ENCODE measurements at places on chromosomes 7 and 10.

- DNase-seq = peak; percentile 13
Measured at GRCh38 chr10:63431962-63432797, 33.6 kb downstream of the JMJD1C start.

DNA sequence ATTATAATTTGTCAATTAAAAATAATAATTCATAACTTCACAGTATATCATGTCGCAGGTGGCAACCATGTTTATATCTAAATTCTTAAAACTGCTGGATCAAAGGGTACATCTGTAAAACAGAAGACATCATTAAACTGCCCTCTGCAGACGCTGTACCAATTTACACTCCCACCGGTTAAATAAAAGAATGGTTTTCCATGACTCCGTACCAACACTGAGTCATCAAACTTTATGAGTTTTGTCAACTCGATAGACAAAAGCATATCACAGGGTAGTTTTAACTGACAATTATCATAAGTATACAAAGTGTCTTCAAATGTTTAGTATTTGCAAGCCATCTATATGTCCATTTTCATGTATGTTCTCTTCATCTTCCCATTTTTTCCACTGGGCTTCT, 5.7 kb upstream of the GSTK1 start:
- DNase-seq = no peak

DNA sequence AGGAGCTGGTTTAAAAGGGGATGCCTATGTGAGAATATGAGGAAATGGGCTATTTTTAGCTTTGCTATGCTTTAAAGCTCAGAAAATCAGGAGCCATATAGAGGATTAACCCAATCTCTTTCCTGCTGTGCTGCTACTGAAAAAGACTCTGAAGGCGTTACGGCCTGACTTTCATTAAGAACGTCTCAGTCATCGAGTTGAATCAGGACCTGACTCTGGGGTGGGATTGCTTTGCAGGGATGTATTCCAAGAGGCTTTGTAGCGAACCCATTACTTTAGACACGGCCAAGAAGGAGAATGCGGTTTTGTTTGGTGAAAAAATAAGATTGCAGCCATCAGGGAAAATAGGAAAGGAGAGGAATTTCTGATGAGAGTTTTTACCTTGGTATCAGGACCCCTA, 426.9 kb downstream of the CCSER2 start:
- DNase-seq = no peak

DNA sequence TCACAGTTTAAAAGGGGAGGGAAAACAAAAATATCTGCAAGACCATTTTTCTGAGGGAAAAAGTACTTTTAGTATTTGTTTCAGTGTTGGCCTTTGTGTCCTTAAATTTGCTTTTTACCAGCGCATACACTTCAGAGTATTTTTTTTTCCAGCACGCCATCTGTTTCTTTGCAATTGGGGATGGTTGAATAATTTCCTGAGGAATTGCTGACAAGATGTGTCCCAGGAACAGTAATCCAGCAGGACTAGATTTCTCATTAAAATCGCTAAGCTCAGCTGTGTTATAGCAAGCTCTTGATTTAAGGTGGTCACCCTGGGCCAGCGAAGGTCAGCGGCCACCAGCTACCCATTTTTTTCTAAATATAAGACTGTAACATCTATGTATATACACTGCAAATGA, 156.9 kb upstream of the RHOBTB1 start:
- DNase-seq = no peak

DNA sequence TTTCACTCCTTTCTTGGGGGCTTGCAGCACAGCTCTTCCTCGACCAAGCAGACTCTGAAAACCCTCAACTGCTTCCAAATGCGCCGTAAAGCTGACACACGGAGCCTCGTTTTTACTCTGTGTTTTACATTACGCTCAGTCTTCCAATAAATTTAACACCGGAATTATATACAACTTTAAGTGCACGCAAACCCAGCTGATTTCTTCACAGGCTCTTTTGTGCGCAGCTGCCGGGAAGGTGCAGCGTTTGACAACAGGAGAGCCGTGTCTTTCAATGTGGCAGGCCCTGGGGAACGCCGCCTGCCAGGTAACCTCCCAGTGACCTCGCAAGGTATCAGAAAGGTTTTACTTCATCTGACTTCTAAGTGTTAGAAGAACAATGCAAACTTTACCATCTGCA, 35.0 kb downstream of the GFRA1 start:
- DNase-seq = no peak

- no peak for DNase-seq
Measured at GRCh38 chr7:124532166-124532565, 233.4 kb downstream of the GPR37 start.

DNA sequence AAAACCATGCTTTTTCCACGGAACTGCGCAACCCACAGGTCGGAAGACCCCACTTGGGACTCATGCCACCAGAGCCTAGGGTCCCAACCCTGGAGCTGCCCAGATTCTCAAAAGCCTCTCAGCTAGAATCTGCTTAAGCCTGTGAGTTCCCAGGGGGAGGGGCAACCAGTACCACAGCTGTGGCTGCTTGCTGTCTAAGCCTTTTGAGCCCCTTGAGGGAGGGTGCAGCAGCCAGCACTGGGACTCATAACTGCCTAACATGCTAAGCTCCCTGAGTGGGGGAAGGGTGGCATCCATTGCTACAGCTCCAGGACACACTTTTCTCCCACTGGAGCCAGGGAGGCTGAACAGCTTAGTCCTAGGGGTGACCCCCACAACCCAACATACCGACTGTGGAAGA, 485.6 kb upstream of the GRM3 start:
- DNase-seq = no peak

GRCh38 chr7:142910481-142910880, 23.1 kb downstream of the TRPV5 start:
- DNase-seq = no peak

- DNase-seq = no peak
Measured at GRCh38 chr7:128422037-128422436, 12.3 kb upstream of the IMPDH1 start.

DNA sequence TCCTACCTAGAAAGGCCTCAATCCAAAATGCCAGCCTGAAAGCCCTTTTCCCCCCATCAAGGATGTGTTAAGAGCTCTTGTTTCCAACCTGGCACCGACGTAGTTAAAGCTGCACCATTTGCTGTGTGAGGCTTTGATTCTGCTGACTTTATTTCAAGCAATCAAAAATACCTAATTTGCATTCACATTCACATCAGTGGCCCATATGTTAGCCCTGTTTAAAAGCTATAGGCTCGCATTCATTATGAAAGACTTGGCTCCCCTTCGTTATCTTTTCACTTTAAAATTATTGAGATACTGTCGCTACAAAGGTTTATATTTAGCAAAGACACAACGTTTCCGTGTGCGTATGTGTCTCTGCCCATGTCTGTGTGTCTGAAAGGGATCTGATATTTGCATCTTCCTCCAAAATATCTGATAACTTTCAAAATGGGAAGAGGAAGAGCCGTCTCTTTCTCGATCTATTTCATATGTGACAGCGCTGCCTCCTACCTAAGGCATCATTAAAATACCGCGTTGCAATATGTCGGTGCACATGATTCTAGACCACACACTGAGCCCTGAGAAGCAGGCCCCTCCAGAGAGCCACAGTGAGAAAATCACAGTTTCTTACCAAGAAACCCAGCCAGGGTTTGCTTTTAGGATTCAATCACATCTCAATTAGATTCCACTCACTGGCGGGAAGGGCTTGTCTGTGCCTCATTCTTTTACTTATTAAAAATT, 57.1 kb upstream of the ITPRID1 start:
- DNase-seq = no peak

GRCh38 chr7:140679186-140679585, 6.4 kb downstream of the ADCK2 start:
- DNase-seq = no peak

GRCh38 chr7:120052884-120053382, 220.0 kb upstream of the KCND2 start:
- no peak for DNase-seq

- DNase-seq = no peak
Measured at GRCh38 chr7:120874016-120874415, 16.1 kb upstream of the TSPAN12 start.

DNA sequence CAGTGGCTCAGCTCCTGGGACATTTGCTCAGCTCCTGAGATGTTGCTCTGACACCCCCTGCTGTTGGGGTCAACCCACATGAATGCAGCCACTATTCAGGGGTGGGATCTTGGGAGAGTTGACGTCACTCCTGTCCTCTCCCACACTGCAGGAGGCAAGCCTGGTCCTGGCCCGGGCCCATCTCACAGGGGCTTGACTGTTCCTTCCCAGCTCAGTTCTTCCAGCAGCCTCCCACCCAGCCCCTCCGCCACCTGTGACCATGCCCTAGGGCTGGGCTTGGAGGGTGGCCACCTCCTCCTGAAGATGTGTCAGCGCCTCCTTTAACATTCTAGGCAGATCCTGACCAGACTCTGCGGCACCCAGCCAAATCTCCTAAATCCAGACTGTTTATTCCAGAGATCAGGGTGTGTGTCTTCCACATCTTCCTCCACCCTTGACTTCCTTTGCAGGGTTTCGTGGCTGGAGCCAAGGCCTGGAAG, 19.1 kb upstream of the OPALIN start:
- DNase-seq = no peak

GRCh38 chr7:155738652-155739537, 73.4 kb downstream of the SHH start:
- DNase-seq = peak; percentile 85

DNA sequence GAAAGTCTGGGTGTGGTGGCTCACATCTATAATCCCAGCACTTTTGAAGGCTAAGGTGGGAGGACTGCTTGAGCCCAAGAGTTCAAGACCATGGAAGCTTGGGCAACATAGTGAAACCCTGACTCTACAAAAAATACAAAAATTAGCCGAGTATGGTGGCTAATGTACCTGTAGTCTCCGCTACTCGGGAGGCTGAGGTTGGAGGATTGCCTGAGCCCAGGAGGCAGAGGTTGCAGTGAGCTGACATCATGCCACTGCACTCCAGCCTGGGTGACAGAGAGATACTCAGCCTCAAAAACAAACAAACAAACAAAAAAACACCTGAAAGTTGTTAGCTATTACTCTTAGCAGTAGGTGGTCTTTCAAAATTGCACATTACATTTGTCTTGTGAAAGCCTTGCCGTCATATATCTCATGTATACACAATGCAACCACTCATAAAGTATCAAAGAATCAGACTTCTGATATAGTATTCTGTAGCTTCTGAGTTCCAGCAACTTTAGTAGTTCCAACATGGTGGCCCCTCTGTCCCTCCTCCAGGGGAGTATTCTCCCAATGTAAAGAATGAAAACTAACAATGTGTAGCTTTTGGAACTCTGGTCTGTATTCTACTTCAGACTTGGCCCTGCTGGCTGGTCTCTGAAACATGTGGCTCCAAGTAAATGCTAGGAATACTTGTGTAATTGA, 101.5 kb downstream of the ZNF92 start:
- no peak for DNase-seq

GRCh38 chr7:75916259-75916658, 1.3 kb downstream of the POR start:
- no peak for DNase-seq

- no peak for DNase-seq
Measured at GRCh38 chr10:60975716-60976115, 31.7 kb upstream of the RHOBTB1 start.

- DNase-seq = no peak
Measured at GRCh38 chr10:50369931-50370330, 118.6 kb upstream of the ASAH2 start.

DNA sequence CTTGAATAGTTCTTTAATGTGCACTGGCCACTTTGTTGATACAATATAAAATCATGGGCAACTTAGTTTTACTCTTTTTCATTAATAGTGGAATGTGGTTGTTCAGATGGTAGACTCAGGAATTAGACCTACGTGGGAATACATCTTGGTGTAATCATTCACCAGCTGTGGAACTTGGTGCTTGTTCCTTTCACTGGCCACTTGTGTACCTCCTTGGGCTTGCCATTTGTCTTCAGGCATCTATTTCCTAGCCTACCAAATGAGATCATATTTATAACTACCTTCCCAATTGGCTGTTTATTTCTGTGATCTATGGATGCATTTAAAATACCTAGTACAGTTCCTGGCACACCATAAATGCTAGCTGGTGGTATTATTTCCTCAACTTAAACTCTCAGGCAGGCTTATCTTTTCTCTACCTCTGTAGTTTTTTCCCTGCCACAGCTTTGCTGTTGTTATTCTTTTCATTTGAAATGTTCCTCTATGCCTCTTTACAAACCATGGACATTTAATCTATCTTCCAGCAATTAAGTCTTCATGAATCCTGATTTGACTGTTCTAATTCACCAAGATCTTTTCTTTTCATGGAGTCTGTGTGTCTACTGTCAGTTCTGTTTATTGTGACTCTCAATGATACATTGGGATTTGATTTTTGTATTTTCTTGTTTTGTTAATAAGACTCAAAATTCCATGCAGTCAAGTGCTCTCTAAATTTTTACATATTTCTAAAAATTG, 113.0 kb downstream of the ADAM22 start:
- no peak for DNase-seq

GRCh38 chr7:37117292-37117691, 331.4 kb downstream of the ELMO1 start:
- DNase-seq = no peak

GRCh38 chr10:7417807-7418206, 7.0 kb upstream of the SFMBT2 start:
- no peak for DNase-seq

GRCh38 chr10:650886-651615, 38.4 kb downstream of the DIP2C start:
- DNase-seq = no peak

DNA sequence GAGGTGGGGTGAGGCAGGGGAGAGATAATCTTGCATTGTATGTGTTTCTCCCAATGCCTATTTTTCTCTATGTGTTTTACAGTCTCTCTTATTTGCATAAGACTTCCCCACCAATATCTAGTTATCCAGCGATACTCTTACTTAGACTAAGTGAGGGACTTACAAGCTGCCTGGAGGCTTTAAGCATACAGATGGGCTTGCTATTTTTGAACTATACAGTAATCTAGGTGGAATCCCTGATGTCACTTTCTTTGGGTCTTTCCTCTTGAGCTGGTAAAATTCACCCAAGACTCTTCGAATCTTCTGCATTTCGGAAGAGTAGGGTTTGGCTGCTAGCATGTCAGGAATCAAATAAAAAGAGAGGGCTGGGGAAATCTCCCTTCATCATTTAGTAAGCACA, 76.6 kb downstream of the NDUFB2 start:
- DNase-seq = no peak

- no peak for DNase-seq
Measured at GRCh38 chr7:50649259-50649885, 84.2 kb upstream of the DDC start.

DNA sequence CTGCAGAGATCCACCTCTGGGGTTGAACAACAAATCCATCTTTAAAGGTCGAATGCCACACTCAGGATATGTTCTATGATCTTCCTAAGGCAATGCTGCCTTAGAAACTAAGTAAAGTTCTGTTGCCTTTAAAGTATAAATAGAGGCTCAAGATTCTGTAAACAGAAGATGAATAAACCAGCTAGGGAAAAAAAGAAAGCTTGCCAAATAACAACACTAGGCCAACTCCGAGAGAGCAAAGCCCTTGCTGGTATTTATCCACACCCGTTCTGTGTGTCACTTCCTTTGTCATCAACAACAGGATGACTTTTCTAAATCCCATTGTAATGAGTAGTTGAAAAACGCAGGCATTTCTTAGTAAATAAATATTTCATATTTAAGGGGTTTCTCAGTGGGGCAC, 330.0 kb upstream of the GLI3 start:
- DNase-seq = no peak

- no peak for DNase-seq
Measured at GRCh38 chr7:103307503-103308231, 10.4 kb downstream of the PMPCB start.

GRCh38 chr10:44006771-44007170, 358.1 kb upstream of the ZNF32 start:
- DNase-seq = no peak
